ENCODE measurements at places on chromosomes 4 and X.

DNA sequence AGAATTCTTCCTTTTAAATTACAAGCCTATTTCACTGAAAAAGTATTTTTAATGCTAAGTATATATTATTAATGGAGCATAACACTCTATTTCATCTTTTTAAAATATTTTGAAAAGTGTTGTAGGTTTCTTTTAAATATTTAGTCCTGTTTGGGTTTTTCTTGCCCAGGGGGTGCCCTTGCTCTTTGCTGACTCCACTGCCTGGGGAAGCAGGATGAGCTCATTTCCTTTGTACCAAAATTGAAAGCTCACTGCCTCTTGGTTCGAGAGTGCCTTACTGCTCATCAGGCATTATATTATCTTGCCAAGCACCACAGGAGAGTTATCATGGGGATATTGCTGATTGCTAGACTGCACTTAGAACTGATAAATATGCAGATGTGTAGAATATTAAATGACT is 819.2 kb downstream of the PCDH18 start:
- DNase-seq = no peak

DNA sequence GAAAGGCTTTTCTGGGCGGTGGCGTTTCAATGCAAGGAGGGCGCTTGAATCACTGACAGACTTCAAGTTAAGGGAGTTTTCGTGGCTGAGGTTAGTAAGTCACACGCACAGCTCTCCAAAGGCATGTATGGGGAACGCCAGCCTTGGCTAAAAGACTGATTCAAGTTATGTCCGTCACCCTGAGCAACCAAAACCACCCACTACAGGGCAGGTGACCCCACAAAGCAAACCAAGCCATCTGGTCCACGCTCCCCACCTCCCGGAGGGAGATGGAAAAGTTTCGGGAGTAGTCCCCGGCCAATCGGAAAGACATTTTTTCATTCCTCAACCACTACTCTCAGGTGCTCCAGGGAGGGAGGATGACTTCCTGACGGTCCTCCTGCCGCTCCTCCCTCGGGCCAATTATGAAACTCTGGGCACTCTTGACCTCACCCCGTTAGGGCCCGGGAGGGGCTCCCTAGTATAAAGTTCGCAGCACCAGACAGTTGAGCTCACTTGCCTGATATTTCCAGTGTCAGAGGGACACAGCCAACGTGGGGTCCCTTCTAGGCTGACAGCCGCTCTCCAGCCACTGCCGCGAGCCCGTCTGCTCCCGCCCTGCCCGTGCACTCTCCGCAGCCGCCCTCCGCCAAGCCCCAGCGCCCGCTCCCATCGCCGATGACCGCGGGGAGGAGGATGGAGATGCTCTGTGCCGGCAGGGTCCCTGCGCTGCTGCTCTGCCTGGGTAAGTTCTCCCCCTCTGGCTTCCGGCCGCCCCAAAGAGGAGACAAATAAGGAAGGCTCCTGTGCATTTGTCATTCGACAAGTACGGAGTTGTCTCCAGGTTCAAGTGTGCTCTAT is at the start of gene EREG:
Gene EREG, plus strand, starts transcription at position 494 of the 840 bp plus-strand sequence. Its CDS starts 164 bp downstream, at position 658.
- DNase-seq = no peak

DNA sequence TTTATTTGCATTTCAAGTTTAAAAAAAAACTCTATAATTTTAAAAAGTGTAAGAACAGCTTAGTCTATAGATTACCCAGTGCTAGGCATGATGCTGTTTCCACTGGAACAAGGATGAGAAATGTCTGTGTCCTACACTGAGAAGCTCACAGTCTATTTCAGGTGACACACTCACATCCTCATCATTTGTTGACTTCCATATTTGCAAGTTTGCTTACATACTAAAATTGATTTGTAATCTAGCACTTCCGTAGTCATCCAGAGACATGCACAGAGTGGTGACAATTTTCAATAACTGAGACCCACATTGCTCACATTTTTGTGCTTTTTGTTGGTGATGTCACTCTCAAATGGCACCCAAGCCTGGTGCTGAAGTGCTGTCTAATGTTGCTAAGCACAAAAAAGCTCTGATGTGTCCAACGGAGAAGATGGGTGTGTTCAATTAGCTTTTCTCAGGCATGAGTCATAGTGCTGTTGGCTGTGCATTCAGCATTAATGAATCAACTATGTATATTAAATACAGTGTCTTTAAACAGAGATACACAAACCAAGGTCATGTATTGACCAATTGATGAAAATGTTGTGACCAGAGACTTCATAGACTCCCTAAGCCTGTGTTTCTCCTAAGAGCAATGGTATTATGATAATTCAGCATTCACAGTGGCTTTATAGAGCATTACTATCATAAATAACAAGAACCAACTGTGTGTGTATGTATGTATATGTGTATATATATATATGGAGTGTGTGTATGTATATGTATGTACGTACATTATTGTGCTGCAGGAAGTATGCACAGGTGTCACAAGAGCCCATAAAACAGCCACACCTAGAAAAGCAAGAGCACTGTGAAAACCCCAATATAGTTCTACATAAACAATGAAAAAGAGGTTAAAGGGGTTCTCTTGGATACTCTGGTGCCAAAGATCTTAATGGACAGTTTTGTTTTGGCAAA is 31.2 kb upstream of the VCX3B start:
- no peak for DNase-seq

- no peak for DNase-seq
These were observed 9.2 kb downstream of the HNRNPH2 start for GRCh38 chrX:101417190-101417589.
